Activated naive CD4-positive, alpha-beta T cell treated with anti-CD3 and anti-CD28 coated beads, Interleukin-2, amount 50 U/mL, for 72 hours (primary cell): ENCODE measurements at places on chromosomes 12 and 14. TPM values are rescaled to one million over a fixed set of nuclear protein-coding genes. Genes with fewer than 3 reads are reported as not detected.

Gene RALGAPA1
- total RNA-seq, result 22.5 TPM

Gene CDKN1B
- 46.6 TPM for total RNA-seq

Gene C1QL4
- not detected for total RNA-seq

Gene ZNF891
- 1.8 TPM for total RNA-seq

Gene KCNK10
- not detected for total RNA-seq

Gene PLXNC1
- total RNA-seq, result 3.1 TPM

Gene RFX4
- not detected for total RNA-seq

Gene CDCA3
- total RNA-seq, result 147 TPM

Gene DPF3
- 0.29 TPM for total RNA-seq

Gene GDF3
- total RNA-seq, result not detected

Gene NFE2
- total RNA-seq, result 0.20 TPM

Gene KLRC1
- 0.66 TPM for total RNA-seq

Gene MYBPC1
- total RNA-seq, result not detected

Gene GPHB5
- total RNA-seq, result not detected
